Motor neuron (in vitro differentiated cells): ENCODE measurements at places on chromosomes 16 and 17. TPM values are rescaled to one million over a fixed set of nuclear protein-coding genes. Genes with fewer than 3 reads are reported as not detected.

Gene CENPN
- 8.1 and 9.6 TPM in 2 replicates for total RNA-seq

Gene HCRT
- total RNA-seq, result not detected in 2 replicates

- ATAC-seq, result no peak
Observed at GRCh38 chr16:77793417-77793816, 5.1 kb downstream of the VAT1L start.

DNA sequence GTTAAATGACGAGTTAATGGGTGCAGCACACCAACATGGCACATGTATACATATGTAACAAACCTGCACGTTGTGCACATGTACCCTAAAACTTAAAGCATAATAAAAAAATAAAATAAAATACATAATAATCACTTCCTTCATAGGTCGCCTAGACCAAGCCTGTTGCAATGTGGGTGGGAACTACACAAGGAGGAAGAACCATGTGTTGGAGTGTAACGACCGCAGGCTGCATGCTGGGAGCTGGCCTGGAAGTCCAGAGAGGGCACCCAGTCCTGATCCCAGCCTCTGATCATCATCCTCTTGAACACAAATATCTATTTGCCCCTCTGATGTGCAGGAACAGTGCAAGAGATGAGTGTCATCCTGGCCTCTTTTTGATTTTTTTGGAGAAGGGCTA, 224.7 kb upstream of the ASIC2 start:
- no peak for ATAC-seq

DNA sequence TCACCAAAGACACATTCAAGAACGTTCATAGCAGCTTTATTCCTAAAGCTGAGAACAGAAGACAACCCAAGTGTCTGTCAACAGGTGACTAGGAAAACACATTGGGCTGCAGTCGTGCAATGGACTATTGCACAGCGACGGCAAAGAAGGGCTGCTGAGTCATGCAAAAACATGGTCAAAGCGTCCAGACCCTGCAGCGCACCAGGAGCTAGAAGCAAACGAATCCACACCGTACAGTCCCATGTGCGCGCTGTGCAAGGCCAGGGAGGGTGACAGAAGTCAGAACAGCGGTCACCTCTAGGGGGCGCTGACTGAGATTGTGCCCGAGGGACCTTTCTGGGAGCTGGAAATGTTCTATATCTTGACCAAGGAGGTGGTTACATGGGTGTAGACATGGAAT, 266.4 kb downstream of the MAF start:
- ATAC-seq, result no peak

GRCh38 chr16:12126091-12126806, 149.7 kb downstream of the SNX29 start:
- ATAC-seq, result no peak

GRCh38 chr16:56972403-56973293, 10.9 kb downstream of the CETP start:
- ATAC-seq, result peak; percentile 89
